ENCODE measurements at places on chromosomes 7 and 10.

GRCh38 chr10:123843835-123844234 is 47.8 kb downstream of the CPXM2 start:
- no peak for DNase-seq

DNA sequence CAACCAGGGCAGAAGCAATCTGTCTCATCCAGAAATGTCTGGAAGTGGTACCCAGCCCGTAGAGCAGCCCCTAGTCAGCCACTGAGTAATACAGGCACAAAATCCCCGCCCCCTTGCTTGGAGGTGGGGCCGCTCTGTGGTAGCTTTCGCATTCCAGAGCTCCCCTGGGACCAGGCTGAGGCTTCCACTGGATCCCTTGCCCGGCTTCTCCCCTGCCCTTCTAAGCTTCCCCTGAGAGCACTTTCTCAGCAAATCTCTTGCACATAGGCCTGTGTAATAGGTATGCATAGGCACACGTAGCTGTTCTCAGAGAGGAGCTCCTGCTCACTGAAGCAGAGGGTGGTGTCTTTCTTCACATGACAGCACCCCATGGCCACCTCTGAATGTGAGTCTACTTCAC is 144.2 kb downstream of the BMS1 start:
- DNase-seq, result no peak

- DNase-seq, result no peak
These were observed 69.3 kb downstream of the SKIDA1 start for GRCh38 chr10:21456160-21456559.

- no peak for DNase-seq
These were observed 100.3 kb upstream of the BTBD16 start for GRCh38 chr10:122170802-122171201.

DNA sequence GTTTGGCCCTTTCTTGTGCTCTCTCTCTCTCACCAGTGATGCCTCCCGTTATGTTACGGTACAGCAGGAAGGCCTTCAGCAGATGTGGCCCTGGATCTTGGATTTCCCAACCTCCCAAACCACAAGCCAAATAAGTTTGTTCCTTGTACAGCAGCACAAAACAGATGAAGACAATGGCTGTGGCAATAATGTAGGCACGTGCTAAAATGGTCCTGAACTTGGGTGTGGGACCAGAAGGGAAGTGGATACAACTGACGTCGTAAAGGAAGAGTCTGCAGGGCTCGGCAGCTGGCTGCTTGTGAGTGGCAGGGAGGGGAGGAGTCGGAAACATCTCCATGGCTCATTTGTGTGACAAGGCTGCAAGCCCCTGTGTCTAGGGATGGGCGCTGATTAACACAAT is 26.8 kb downstream of the PROSER2 start:
- DNase-seq, result no peak

GRCh38 chr10:15897287-15897686 is 37.0 kb upstream of the MINDY3 start:
- DNase-seq, result no peak
